ENCODE measurements at places on chromosomes 11 and 22. TPM values are rescaled to one million over a fixed set of nuclear protein-coding genes. Genes with fewer than 3 reads are reported as not detected.

The TMPRSS6 gene
- not detected for total RNA-seq

The TPBGL gene
- 0.65 TPM for total RNA-seq

The NCR3LG1 gene
- total RNA-seq = 2.6 TPM

The OR56A1 gene
- total RNA-seq = 0.19 TPM

The HBD gene
- not detected for total RNA-seq

The TRIM51 gene
- total RNA-seq = not detected

The POU2AF2 gene
- not detected for total RNA-seq

The MYO18B gene
- total RNA-seq = not detected

The POTEH gene
- not detected for total RNA-seq

The HPX gene
- total RNA-seq = 0.57 TPM

The TSPO gene
- total RNA-seq = 276 TPM

The ST3GAL4 gene
- total RNA-seq = 26.9 TPM

The CCDC81 gene
- not detected for total RNA-seq

The KDM4E gene
- total RNA-seq = not detected

The HBB gene
- 22.2 TPM for total RNA-seq

All from subcutaneous adipose tissue (tissue), 4 donors.